IPS DF 19.7 (cell line): ENCODE measurements at places on chromosomes 16 and 17.

DNA sequence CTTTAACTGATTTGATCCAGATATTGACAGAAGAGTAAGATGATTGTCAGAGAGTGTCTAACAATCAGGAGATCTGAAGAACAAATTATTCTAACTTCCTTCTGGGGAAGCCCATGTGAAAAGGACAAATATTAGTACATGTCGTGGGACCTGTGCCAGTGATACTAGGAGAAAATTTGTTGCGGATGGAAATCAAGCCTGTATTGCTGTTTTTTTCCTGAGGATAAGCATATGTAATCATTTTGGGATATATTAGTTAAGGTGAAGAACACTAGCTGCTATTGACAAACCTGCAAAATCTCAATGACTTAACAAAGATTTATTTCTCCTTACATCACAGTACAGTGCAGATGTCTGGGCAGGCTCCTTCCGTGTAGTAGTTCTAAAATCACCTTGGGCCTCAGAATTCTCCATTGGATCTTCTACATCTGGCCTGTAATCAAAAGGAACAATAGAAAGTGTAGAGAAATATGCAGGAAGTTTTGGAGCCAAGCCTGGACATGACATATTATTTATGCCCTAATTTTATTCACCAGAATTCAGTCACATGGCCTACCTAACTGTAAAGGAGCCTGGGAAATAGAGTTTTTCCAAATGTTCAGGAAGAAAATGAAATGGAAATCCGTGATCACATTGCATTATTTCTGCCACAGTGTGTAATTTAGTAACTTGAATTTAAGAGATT, 58.3 kb downstream of the CYB561 start:
- no peak for DNase-seq

- DNase-seq, result no peak
Observed at GRCh38 chr17:80731323-80731722, 186.7 kb downstream of the RPTOR start.

DNA sequence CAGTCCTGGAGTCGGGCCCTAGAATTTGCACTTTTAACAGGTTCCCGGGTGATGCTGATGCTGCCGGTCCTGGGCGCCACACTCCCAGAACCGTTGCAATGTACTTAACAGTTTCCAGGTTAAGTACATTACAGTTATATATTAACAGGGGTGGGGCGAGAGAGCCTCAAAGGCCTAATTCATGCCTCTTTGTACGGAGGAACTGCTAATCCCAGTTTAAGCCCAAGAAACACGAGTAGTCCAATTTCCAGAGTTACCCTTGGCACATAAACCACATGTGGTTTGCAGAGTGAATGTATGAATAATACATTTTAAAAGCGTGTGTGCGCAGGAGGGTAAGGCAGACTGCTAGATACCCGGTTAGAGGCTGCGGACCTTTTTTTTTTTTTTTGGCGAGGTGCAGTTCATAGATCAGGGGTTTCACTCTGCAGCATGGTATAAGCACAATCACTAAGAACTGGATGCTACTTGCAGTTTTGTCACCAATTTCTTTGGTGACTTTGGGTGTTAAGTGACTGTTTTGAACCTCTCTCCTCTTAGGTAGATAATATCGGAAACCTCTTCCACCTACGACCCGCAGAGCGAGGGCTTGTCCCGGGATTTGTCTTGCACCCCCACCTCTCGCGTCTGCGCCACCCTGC, 713 bp downstream of the COX11 start:
- DNase-seq, result no peak

GRCh38 chr16:77223184-77223583, 24.0 kb downstream of the SYCE1L start:
- peak; percentile 50 for DNase-seq

GRCh38 chr16:57009643-57010170, 20.4 kb downstream of the NLRC5 start:
- DNase-seq, result no peak

- DNase-seq, result no peak
Observed at GRCh38 chr17:10842658-10843057, 4.8 kb upstream of the PIRT start.

DNA sequence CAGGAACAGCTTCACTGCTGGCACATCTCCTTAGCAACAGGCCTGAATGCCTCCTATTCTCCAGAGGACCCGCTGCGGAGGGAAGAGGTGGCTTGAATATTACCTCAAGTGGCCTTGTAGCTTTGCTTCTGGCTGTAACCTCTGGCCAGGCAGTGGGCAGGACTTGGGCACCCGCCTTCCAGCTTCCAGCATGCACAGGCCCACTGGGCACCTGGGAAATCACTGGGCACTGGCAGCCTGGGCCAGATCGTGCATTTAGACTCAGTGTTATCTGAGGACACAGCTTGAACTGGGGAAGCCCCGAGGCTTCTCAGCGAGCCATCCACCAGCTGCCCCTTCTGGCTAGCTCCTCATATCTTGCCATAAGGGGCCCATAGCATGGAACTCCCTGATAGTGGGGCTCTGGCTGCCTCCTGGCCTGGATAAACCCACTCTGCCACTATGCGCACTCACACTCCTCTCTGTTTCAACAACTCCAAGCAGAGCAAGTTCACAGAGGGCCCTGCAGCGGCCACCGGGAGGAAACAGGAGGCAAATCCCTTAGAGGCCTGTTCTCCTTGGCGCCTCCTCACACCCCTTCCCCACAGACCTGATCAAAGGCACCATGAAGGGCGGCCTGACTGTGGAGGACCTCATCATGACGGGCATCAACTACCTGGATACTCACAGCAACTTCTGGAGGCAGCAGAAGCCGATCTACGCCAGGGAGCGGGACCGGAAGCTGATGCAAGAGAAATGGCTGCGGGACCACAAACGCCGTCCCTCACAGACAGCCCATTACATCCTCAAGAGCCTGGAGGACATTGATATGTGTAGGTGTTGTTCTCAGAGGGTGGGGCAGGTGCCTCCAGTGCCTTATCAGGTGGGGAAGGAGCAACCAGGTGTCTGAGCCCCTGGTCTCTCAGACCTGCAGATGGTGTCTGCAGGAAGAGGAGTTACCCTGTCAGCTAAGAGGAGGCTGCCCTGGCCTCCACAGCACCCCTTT, 7.8 kb downstream of the ODAD4 start:
- DNase-seq, result no peak

DNA sequence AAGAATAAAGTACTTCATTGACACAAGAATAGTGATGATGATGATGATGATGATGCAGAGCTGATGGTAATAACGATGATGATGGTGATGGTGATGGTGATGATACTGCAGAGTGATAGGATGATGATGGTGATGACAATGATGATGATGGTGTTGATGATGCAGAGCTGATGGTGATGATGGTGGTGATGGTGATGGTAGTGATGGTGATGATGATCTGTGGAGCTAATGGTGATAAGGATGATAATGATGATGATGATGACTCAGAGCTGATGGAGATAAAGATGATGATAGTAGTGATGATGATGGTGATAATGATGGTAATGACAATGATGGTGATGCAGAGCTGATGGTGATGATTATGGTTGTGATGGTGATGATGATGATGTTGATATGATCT, 448.1 kb downstream of the HS3ST4 start:
- no peak for DNase-seq

DNA sequence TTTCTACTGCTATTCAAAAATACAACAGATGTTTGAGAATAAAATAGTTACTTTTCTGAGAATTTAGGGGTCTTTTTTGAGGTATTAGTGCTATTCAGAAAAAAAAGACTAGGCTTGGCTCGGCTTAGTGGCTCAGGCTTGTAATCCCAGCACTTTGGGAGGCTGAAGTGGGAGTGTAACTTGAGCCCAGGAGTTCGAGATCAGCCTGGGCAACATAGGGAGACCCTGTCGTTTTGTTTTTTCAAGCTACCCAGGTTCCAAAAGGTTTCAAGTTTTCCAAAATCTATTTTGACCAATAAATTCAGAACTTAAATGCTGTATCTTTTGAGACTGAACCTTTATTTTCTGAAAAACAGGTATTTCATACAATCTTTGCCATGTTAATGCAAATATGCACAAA, 3.2 kb upstream of the ARL6IP1 start:
- DNase-seq, result no peak

DNA sequence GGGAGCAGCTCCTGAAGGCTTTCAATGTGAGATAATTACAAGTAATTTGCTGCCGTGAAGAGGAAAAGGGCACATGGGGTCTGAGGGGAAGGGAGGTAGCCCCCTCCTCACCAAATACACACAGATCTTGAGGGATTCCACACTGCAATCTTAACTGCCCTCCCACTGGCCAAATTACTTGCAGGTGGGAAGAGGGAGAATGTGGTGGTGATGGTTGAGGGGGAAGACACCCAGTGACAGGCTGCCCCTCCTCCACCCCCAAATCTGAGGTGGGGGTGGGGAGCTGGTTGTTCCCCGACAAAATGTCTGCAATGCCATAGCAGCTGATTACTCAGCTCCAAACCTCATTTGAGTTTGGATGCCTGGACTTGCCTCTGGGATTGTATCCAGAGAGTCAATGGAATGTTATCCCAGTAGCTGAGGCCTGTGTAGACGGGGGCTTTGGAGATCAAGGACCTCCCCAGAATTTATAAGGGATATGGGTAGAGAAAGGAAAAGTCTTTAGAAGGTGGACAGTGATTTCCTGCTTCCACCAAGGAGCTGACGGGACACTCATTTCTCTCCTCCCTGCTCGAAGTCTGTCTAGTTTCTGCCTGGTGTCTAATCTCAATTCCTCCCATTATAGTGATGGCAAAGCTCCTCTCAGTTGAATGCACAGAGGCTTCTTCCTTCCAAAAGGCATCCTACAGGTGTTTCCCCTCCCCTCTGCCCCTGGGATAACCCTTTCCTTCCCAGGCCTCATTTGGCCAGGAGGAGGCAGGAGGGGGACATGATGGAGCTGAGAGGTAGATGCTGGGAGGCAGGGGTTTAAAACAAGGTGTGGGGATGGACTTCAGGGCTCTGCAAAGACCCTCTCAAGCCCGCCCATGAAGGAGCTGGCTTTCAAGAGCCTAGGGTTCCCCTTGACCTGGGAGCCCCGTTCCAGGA, 8.7 kb downstream of the DLX4 start:
- no peak for DNase-seq

GRCh38 chr16:48330841-48331192, 54.4 kb downstream of the SIAH1 start:
- no peak for DNase-seq

GRCh38 chr17:311119-311782, 41.4 kb downstream of the RPH3AL start:
- no peak for DNase-seq

GRCh38 chr16:86517652-86518258, 7.4 kb downstream of the FOXF1 start:
- DNase-seq, result no peak

DNA sequence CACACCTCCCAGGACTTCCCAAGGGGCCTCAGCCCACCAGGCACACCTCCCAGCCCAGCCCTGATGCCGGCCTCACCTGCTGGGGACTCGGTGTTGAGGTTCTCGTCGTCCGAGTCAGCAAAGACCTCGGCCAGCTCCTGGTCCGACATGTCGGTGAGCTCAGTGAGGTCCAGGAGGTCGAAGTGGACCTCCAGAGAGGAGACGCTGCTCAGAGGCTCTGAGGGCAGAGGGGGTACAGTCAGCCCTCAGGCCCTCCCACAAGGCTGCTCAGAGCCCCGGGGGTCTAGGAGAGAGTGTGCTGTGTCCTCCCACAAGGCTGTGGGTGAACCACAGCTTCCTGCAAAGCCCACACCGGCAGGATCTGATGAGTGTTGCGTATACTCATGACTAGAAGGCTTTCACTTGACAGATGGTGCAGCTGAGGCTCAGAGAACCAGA, 10.5 kb downstream of the DBNDD1 start:
- DNase-seq, result no peak

- no peak for DNase-seq
Observed at GRCh38 chr17:50093807-50094206, 1.3 kb upstream of the PDK2 start.

DNA sequence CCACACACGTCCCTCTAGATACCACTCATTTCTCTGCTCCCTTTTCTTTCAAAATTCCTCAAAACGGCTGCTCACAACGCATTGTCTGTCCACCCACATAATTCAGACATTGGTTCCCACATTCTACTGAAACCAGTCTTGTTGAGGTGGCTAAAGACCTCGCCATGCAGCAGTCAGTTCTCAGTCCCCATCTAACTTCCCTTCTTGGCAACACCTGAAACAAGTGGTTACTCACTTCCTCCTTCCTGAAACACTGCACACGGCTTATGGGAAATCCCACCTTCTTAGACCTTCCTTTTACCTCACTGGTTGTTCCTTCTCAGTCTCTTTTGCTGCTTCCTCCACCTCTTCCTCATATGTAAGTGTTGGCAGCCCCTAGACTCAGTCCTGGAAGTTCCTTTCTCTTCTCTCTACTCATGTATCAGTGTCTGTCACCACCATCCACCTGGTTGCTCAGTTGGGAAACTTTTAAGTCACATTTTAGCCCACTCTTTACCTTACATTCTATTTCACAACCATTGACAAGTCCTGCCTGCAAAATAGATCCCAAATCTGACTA, 277.1 kb downstream of the CEP112 start:
- DNase-seq, result no peak

DNA sequence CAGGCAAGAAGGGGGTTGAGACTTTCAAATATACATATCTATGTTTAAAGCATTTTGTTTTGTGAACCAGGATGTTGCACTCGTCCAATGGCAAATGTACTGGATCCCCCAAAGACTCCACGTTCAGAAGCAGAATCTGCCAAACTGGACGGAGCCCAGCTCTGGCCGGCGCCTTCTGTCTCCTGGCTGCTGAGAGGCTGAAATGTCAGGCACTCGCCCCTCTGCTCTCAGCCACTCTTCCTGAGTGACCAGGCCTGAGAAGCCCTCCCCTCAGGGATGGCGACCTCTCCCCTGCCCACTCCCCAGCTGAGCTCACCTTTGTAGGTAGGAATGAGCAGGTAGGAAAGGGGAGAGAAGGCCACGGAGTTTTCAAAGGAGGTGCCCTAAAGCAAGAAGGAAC, 187.5 kb upstream of the FOXF1 start:
- DNase-seq, result no peak

DNA sequence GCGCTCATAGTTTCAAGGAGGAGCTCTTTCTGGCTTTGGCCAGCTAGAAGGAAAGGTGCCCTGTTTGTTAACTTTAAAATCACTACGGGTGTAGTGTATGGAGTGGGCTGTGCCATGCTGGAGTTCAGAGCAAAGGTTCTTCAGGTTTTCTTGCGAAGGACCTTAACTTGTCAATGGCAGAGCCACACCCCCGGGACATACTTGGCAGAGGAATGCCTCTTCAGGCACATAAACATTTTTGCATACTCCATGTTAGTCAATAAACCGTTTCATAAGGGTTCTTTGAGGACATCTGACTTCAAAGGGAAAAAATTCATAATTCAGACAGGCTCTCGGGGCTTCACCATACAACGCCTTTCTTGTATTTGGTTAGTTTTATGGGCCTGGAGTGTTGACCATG, 113.0 kb upstream of the PLCG2 start:
- no peak for DNase-seq

GRCh38 chr17:11406716-11407115, 165.7 kb downstream of the SHISA6 start:
- DNase-seq, result no peak

GRCh38 chr17:78357177-78357586, 2.7 kb downstream of the SOCS3 start:
- DNase-seq, result no peak

- no peak for DNase-seq
Observed at GRCh38 chr17:20059728-20060188, 50.6 kb downstream of the SPECC1 start.

GRCh38 chr17:17264430-17264829, 16.6 kb downstream of the COPS3 start:
- no peak for DNase-seq

- DNase-seq, result no peak
Observed at GRCh38 chr17:30334421-30334820, 564 bp upstream of the TMIGD1 start.
